ENCODE measurements at places on chromosomes 5 and 9. TPM values are rescaled to one million over a fixed set of nuclear protein-coding genes. Genes with fewer than 3 reads are reported as not detected.

- DNase-seq = no peak
- H3K27me3 ChIP-seq = no peaks in the 10 kb centered on the region
- H3K27ac ChIP-seq = no peak overlapping the region
- no peak overlapping the region for H3K4me3 ChIP-seq
- no peaks in the 10 kb centered on the region for H3K36me3 ChIP-seq
- no peaks in the 10 kb centered on the region for H3K4me1 ChIP-seq
These were observed 1271.0 kb upstream of the WWC1 start for GRCh38 chr5:167020418-167020817.

- H3K4me3 ChIP-seq = peak overlapping the region; percentile 61
- H3K27ac ChIP-seq = peak overlapping the region; percentile 34
- H3K36me3 ChIP-seq = no peaks in the 10 kb centered on the region
- no peak for DNase-seq
- H3K4me1 ChIP-seq = peaks cover 68% of the 10 kb centered on the region
These were observed 831 bp downstream of the KLHL3 start for GRCh38 chr5:137734962-137735554.

GRCh38 chr5:148457183-148457620, 73.4 kb downstream of the FBXO38 start:
- no peak overlapping the region for H3K4me3 ChIP-seq
- H3K4me1 ChIP-seq = no peaks in the 10 kb centered on the region
- no peaks in the 10 kb centered on the region for H3K36me3 ChIP-seq
- H3K27me3 ChIP-seq = peaks cover 5% of the 10 kb centered on the region

- peak overlapping the region; percentile 17 for H3K4me3 ChIP-seq
- H3K36me3 ChIP-seq = no peaks in the 10 kb centered on the region
- H3K4me1 ChIP-seq = peaks cover 11% of the 10 kb centered on the region
- no peak for DNase-seq
- H3K27me3 ChIP-seq = no peaks in the 10 kb centered on the region
- H3K27ac ChIP-seq = no peak overlapping the region
These were observed 30.2 kb upstream of the TBCA start for GRCh38 chr5:77806213-77806843.

- no peaks in the 10 kb centered on the region for H3K36me3 ChIP-seq
- DNase-seq = no peak
- no peak overlapping the region for H3K4me3 ChIP-seq
- H3K4me1 ChIP-seq = no peaks in the 10 kb centered on the region
- H3K27me3 ChIP-seq = no peaks in the 10 kb centered on the region
- H3K27ac ChIP-seq = no peak overlapping the region
These were observed 75.1 kb upstream of the SPRY4 start for GRCh38 chr5:142399891-142400290.

DNA sequence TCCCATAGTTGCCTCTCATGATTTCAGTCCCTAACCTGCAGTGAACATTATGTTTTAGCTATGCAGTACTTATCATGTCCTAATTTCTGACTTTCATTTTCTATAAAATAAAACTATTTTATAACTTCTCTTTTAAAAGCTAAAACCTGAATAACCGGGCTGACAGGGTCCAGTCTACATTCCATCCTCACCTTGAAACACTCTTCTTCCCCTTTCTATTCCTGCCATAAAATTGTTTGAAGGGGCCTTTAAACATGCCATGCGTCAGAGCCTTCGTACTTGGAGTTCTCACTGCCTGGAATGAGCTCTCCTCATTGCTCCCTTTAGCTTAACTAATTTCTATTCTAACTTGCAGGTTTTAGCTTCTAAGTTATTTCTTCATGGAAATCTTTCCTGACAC, 143.0 kb upstream of the PRLR start:
- H3K4me3 ChIP-seq = no peak overlapping the region
- no peaks in the 10 kb centered on the region for H3K36me3 ChIP-seq
- no peak overlapping the region for H3K27ac ChIP-seq
- DNase-seq = no peak

- H3K36me3 ChIP-seq = no peaks in the 10 kb centered on the region
- no peak overlapping the region for H3K4me3 ChIP-seq
- H3K27me3 ChIP-seq = no peaks in the 10 kb centered on the region
- H3K27ac ChIP-seq = no peak overlapping the region
- no peaks in the 10 kb centered on the region for H3K4me1 ChIP-seq
These were observed 59.4 kb downstream of the ANXA1 start for GRCh38 chr9:73210886-73211666.

- H3K27me3 ChIP-seq = peaks cover 9% of the 10 kb centered on the region
- no peak for DNase-seq
- H3K4me3 ChIP-seq = no peak overlapping the region
- H3K27ac ChIP-seq = no peak overlapping the region
- H3K36me3 ChIP-seq = no peaks in the 10 kb centered on the region
- no peaks in the 10 kb centered on the region for H3K4me1 ChIP-seq
These were observed 10.1 kb downstream of the CDKN2A start for GRCh38 chr9:21984101-21984500.

GRCh38 chr5:140215276-140215675, 40.3 kb downstream of the CYSTM1 start:
- no peak for DNase-seq
- no peak overlapping the region for H3K4me3 ChIP-seq
- no peak overlapping the region for H3K27ac ChIP-seq
- no peaks in the 10 kb centered on the region for H3K4me1 ChIP-seq
- H3K36me3 ChIP-seq = no peaks in the 10 kb centered on the region

GRCh38 chr9:73981405-73981804, 515.7 kb upstream of the RORB start:
- no peak overlapping the region for H3K4me3 ChIP-seq
- H3K4me1 ChIP-seq = no peaks in the 10 kb centered on the region
- no peak overlapping the region for H3K27ac ChIP-seq
- no peak for DNase-seq
- H3K36me3 ChIP-seq = no peaks in the 10 kb centered on the region

DNA sequence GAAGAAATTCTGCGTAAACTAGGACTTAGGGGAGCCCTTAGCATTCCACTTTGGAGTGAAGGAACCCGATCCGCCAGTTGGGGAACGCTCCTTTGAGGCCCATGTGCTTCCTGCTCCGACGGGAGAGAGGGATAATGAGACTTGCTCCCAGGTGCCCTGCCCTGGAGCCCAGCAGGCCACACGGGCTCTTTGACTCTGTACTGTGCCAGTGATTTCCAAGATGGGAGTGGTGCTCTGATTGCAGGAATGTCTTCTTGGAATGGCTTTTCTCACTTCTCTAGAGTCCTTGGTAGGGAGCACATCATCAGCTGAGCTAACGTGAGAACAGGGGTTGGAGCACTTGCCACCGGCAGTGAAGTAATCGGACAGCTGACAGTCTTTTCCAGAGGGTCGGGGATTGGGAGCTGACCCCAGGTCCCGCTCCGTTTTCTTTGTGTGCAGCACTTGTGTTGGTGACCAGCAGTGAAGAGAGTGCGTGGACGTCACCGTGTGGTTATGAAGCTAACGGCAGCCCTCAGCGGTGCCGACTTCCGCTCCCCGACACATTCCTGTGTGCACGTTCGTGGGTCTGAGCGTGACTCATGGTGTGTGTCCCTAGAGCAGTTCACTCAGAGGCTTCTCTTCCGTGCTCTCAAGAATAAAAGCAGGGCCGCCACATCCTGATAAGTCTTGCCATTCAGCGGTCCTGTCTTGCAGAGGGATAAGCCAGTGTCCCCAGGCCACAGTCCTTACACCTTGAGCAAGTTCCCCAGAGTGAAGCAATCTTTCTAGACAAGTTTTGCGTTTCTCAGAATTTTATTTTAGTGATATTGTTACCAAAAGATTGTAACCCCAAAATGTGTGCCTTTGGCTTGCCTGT, 25.6 kb downstream of the ABL1 start:
- H3K27ac ChIP-seq = no peak overlapping the region
- no peak for DNase-seq
- no peaks in the 10 kb centered on the region for H3K27me3 ChIP-seq
- H3K4me3 ChIP-seq = no peak overlapping the region

DNA sequence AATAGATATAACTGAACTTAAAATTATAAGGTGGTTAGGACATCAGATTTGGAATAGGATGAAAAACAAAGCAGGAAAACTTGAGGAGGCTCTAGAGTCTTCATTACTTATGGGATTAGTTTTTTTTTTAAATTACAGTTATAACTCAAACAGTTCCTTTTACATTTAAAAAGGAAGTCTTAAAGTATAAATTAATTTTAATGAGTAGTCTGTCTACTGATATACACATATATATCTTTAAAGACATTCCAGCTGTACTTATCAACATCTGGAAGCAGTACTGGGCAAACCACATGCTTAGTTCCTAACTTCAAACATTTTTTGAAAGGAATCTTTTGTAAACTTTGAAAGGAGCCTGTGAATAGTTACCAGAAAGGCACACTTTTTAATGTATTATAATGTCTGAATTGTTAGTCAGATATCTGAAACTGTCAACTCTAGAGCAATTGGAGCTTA, 6.0 kb downstream of the ACTBL2 start:
- no peak overlapping the region for H3K27ac ChIP-seq
- H3K4me1 ChIP-seq = no peaks in the 10 kb centered on the region
- peaks cover 4% of the 10 kb centered on the region for H3K27me3 ChIP-seq
- H3K36me3 ChIP-seq = no peaks in the 10 kb centered on the region
- no peak for DNase-seq

DNA sequence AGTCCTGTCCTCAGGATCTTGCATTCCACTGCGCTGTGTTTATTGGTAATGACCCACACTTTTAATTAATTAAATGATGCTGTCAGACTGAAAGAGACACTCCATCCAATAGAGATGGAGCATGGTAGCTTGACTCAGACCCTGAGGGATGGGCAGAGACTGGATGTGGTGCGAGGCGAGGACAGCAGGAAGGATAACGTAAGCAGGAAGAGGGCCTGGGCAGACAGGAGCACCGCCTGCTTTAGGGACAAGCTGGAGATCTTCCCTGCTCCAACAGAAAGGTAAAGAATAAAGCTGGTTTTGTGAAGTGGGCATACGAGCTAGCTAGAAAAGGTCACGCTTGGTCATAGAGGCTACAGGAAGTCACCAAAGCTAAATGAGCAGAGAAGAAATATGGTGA, 3.6 kb upstream of the DOCK8 start:
- DNase-seq = no peak
- H3K27me3 ChIP-seq = no peaks in the 10 kb centered on the region

DNA sequence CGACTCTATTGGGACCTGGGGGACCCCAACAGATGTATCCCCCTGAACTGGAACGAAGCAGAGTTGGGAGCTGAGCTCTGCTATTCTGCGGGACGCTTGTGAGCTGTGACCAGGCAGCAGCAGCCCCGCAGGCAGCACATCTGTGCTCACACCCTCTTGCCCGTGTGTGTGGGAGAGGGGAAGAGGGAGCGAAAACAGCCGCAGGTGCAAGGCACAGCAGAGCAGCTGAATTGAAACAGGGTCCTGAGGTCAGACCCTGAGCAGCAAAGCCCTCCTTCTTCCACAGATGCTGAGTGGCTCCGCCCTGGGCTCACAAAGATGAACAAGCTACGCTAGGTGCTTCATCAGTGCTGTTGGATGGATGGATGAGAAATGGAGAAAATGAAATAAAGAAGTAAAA, 198.7 kb downstream of the HSPA4 start:
- no peak overlapping the region for H3K4me3 ChIP-seq
- H3K27ac ChIP-seq = no peak overlapping the region
- H3K36me3 ChIP-seq = no peaks in the 10 kb centered on the region
- no peak for DNase-seq
- no peaks in the 10 kb centered on the region for H3K4me1 ChIP-seq

GRCh38 chr5:17316970-17317459, 99.6 kb downstream of the BASP1 start:
- no peak overlapping the region for H3K27ac ChIP-seq
- no peak for DNase-seq
- no peak overlapping the region for H3K4me3 ChIP-seq
- H3K27me3 ChIP-seq = no peaks in the 10 kb centered on the region
- no peaks in the 10 kb centered on the region for H3K36me3 ChIP-seq

GRCh38 chr9:94586814-94587213, 6.8 kb downstream of the FBP2 start:
- no peak overlapping the region for H3K4me3 ChIP-seq
- peaks cover 24% of the 10 kb centered on the region for H3K4me1 ChIP-seq
- no peak overlapping the region for H3K27ac ChIP-seq
- H3K27me3 ChIP-seq = no peaks in the 10 kb centered on the region

DNA sequence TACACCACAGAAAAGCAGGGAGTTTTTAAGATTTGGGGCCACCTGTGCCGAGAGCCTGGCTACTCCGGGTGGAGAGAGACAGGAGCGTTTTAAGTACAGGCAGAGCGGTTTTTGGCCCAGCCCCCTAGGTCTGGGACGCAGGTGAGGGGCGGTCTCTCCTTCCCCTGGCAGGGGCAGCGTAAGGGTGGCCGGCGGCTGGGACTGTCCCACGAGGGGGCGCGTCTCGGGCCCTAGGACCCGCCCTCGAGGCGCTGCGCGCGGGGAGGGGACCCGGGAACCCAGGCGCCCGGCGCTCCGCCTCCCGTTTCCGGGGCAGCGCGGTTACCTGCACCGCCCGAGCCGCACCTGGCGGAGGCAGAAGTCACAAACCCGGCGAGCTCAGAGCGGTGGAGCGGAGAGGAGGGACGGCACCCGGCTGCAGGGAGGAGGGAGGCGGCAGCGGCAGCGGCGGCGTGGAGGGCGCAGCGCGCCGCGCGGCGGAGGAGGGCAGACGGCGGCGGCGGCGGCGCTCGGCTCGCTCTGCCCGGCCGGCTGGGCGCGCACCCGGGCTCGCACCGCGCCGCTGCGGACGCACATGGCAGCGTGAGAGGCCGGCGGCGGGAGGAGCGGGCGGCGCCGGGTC, at the start of gene WWC1:
TSS of gene WWC1 (plus strand) at position 304 of the 622 bp plus-strand sequence. CDS start 508 bp downstream, outside the sequence.
- no peak within 1 kb of the TSS for H3K27ac ChIP-seq
- no peaks in the 10 kb centered on the region for H3K36me3 ChIP-seq
- peaks cover 15% of the 10 kb centered on the region for H3K4me1 ChIP-seq
- no peak within 1 kb of the TSS for H3K4me3 ChIP-seq
- peak; percentile 62 for DNase-seq

GRCh38 chr5:134380346-134380745, 9.0 kb downstream of the UBE2B start:
- H3K36me3 ChIP-seq = peaks cover 44% of the 10 kb centered on the region
- no peak for DNase-seq
- H3K27ac ChIP-seq = no peak overlapping the region
- H3K4me3 ChIP-seq = no peak overlapping the region
- H3K27me3 ChIP-seq = no peaks in the 10 kb centered on the region

DNA sequence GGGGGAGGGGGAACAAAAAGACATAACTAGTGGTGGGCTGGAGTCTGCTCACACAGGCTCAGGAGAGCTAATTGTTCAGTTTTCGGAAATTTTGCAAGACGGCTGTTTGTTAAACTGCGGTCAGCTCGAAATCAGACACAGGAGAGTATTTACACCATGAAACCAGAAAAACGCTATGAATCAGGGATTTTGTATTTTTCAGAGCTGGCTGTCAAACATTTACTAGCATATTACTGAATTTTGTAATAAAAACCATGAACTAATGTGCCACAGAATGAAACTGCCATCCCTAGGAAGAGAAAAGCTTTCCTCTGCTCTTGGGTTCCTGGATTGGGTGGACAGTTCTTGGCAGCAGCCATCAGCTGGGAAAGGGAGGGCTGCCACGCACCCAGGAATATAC, 45.3 kb downstream of the TRPM3 start:
- no peaks in the 10 kb centered on the region for H3K4me1 ChIP-seq
- no peaks in the 10 kb centered on the region for H3K36me3 ChIP-seq
- H3K27ac ChIP-seq = no peak overlapping the region
- no peaks in the 10 kb centered on the region for H3K27me3 ChIP-seq
- DNase-seq = no peak

Gene POU5F2
- total RNA-seq = 1.9 TPM

Gene FOXD4
- total RNA-seq = 0.35 TPM

Gene RNF145
- total RNA-seq = 67.8 TPM

Gene ORM1
- total RNA-seq = not detected

Gene CER1
- not detected for total RNA-seq

Gene RAD17
- 30.7 TPM for total RNA-seq

Gene OBP2B
- total RNA-seq = not detected

Gene PLPP7
- total RNA-seq = not detected

Gene ACTBL2
- total RNA-seq = not detected

Gene MARCOL
- not detected for total RNA-seq

Gene LHX3
- total RNA-seq = not detected

Gene PCDHGB4
- 0.19 TPM for total RNA-seq

Gene F2RL2
- not detected for total RNA-seq

Gene CKMT2
- total RNA-seq = not detected

Gene PCDHGA8
- total RNA-seq = 0.17 TPM
